CD4-positive, alpha-beta T cell treated with Interleukin-2 at 100 ng/mL for 4 hours (primary cell): ENCODE measurements at places on chromosomes 5 and 9.
A peak's percentile ranks its signal among the peaks of the same experiment; 100 is the strongest.

GRCh38 chr9:23255346-23255745 is 570.7 kb downstream of the ELAVL2 start:
- DNase-seq = no peak

GRCh38 chr9:16030528-16031185 is 477.8 kb downstream of the CCDC171 start:
- DNase-seq = no peak

GRCh38 chr5:126168785-126169184 is 254.4 kb upstream of the GRAMD2B start:
- no peak for DNase-seq

DNA sequence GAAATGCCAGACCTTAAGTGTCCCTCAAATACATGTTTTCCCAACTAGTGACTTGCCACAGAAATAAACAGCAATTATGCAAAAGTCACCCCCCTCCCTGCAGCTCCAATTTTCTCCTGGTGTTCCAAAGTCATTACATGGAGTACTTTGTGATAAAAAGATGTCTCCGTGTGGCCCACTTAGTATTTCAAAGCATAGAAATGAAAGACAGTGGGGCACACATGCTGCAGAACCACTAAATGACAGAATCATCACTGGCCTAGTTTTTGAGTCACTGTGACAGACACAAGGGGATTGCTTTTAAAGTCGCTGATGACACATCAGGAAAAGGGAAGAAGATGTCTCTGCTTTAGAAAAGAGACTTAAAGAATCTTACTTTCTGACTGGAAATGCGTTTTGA is 323.4 kb downstream of the PSAT1 start:
- DNase-seq = no peak

DNA sequence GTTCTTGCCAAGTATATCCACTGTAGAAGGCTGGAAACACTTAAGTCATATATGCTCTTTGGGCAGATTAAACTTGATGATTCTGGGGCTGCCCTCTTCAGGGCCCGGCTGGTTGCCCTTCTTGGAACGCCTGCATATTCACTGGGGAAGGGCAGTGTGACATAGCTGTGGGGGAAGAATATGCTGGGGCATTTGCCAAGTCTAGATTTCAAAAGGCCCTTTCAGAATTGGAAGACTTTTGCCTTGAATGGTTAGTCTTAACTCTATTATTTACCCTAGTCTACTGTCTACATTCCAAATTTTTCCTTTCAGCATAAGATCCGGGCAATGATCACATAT is 161.2 kb upstream of the PITX1 start:
- no peak for DNase-seq

GRCh38 chr9:123402981-123403509 is 47.0 kb downstream of the CRB2 start:
- DNase-seq = no peak

GRCh38 chr9:13064676-13065075 is 214.8 kb downstream of the MPDZ start:
- DNase-seq = no peak

- no peak for DNase-seq
Observed at GRCh38 chr5:150321784-150322183, 19.1 kb upstream of the ARSI start.

- no peak for DNase-seq
Observed at GRCh38 chr5:54317511-54318260, 7.3 kb upstream of the ARL15 start.

DNA sequence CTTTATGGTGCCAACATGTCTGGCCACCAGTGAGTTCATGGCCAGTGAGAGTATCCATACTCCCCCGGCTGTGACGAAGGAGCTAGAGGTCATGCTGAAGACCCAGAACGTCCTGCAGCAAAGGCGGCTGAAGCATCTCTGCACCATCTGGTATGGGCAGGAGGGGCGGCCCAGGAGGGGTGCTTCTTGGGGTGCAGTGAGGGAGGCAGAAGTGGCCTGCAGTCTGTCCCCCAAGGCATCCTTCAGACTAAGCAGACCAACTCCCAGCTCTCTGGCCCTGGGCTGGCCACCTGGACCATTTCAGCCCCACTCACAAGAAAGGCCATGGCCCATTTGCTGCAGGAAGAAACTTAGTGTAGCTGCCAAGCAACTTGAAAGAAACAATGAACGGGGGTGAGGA is 11.0 kb downstream of the CCDC180 start:
- DNase-seq = no peak

- DNase-seq = peak; percentile 24
Observed at GRCh38 chr5:32076699-32077695, 97.1 kb downstream of the GOLPH3 start.

DNA sequence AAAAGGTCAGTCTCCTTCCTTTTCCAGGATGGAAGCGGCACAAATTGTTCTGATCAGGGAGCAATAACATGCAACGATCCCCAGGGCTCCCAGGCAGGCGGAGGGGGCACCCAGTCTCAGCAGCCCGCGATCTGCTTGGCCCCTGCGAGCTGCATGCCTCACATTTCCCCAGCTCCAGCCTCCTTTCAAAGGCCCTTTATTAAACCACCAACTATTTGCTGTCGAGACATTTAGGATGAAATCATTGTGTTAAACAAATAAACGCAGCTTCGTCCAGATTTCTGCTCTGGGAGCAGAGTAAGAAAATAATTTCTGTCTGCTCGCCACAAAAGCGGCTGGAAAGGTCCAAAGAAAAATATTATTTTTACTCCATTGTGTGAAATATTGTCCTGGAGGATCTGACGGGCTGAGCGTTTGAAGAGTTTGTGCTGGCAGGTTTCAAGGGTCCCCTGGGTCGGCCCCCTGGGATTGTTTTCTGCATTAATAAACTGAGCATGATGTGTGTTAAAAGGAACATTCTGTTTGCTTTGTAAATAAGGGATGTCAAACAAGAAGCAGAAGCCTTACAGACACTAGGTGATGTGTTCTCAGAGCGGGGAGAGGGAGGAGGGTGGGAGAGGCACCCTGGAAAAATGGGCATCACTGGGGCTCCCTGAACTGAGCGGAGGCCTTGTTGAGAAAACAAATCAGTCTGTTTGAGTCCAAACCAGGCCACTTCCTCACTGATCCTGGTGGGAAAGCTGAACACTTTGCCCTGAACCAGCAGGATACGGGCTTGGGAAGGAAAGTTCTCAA is 110.1 kb downstream of the FOXD1 start:
- DNase-seq = no peak

GRCh38 chr9:117265253-117265652 is 149.6 kb downstream of the ASTN2 start:
- DNase-seq = no peak

DNA sequence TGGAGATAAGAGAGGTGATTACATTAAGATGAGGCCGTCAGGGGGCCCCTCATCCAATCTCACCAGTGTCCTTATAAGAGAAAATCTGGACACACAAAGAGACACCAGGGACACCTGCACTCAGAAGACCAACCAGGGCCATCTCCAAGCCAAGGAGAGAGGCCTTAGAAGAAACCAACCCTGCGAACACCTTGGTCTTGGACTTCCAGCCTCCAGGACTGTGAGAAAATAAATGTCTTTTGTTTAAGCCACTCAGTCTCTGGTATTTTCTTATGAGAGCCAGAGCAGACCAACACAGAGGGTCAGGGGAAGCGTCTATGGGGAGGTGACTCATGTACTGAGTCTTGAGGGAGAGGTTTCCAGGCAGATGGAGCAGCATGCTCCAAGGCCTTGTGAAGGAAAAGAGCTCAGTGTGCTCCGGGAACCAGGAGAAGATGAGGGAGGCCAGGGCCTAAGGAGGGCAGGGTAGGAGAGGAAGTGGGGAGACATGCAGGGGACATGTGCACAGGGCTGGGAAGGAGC is 5.4 kb downstream of the PHYKPL start:
- no peak for DNase-seq

GRCh38 chr9:114775121-114775520 is 30.7 kb downstream of the TNFSF15 start:
- no peak for DNase-seq

DNA sequence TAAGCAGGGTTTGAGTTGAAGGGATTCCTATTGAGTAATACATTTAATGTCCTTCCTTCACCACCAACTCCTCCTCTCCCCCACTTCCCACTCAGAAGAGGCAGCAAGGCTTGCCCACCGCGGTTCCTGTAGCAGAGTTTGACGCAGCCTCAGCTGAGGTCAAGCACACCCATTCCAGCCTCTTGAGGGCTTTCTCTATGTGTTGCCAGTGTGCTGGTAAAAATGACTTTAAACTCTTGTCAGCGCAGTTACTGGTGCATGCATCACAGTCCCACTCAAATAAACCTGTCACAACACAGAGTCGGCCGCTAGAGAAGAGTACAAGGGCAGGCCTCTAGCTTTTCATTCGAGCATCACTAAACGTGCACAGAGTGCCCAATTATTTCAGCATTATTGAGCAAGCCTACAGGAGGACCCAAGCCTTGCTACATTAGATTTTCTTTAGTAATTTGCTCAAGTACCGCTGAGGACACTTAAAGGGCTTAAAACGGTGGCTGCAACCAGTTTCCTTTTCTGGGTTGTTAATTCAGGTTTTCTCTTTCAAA is 79.6 kb downstream of the TLE4 start:
- no peak for DNase-seq

GRCh38 chr5:139850423-139851016 is 54.9 kb downstream of the PSD2 start:
- DNase-seq = no peak

GRCh38 chr9:27799326-27799725 is 226.0 kb upstream of the C9orf72 start:
- DNase-seq = no peak
